ENCODE measurements at places on chromosomes 5 and 9.

GRCh38 chr5:76351577-76351976 lies 51.5 kb upstream of the IQGAP2 start:
- no peak for DNase-seq

DNA sequence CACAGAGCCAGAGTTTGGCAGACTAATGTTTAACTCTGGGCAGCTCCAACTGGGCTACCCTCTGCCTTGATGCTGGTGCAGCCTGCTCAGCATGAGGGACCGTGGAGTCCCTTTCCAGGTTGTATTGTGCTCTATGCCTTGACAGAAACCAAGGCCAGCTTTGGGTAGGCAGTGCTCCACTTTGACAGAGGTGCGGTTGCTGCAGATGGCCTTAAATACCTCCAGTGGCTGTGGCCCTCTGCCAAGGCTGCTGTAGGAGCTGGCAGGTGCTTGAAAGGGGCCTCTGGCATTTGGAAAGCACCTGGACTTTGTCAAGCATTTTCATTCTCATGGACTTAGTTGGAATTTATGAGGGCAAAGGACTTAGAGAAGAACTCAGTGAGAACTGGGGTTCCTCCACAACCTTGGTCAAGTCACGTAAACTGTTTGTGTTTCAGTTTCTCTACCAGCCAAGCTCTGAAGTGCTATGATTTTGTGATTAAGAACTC lies 249.7 kb upstream of the ZNF462 start:
- no peak for DNase-seq

- DNase-seq, result no peak
Observed at GRCh38 chr9:97531888-97532376, 30.5 kb downstream of the TMOD1 start.

DNA sequence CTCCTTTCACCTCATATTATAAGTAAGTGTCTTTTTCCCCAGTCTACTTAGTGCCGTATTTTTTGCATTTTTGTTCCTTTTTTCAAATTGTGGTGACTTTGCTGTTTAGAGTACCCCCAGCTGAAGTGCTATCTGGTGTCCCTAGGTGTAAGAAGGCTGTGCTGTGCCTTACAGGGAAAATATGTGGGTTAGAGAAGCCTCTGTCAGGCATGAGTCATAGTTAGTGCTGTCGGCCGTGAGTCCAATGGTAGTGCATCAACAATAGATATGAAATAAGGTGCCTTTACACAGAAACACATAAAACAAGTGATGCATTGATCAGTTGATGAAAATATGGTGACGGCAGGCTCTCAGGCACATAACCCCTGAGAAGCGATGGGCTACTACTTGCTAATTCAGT lies 20.1 kb downstream of the SYK start:
- DNase-seq, result no peak

- DNase-seq, result no peak
Observed at GRCh38 chr9:6973762-6974161, 216.0 kb downstream of the KDM4C start.

GRCh38 chr5:149297340-149298025 lies 25.8 kb downstream of the AFAP1L1 start:
- no peak for DNase-seq

DNA sequence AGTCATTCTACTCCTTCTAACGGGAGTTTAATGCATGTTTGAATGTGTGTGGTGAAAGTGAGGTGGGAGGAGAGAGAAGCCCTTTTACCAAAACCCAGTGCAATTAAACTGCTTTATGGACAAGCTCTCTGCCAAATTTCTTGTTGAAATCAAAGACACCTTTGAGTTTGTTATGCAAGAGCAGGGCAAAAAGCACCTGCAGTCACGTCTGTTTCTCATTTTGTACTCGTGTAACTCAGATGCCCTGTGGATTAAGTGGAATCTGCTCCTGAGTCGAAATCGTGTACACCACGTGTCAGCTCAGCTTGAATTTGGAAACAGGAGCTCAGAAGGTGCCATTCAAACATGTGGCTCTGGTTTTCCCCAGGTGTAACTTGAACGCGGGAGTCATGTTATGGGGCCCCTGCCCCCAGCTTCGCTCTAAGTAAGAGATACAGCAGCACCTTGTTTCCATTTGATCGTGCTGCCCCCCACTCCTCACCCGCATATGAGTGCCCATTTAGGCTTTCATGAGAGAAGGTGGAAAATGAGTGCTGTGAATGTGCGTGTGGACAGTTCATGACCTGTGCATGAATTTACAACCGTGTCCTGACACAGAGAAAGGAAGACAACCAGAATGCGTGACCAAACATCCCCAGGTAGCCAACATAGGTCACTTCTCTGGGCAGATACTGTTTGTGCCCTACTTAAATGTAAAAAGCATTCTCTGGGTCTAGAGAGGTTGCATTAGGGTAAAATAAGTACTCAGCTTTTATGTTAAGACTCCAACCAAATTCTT lies 347.0 kb upstream of the SLC30A5 start:
- no peak for DNase-seq

DNA sequence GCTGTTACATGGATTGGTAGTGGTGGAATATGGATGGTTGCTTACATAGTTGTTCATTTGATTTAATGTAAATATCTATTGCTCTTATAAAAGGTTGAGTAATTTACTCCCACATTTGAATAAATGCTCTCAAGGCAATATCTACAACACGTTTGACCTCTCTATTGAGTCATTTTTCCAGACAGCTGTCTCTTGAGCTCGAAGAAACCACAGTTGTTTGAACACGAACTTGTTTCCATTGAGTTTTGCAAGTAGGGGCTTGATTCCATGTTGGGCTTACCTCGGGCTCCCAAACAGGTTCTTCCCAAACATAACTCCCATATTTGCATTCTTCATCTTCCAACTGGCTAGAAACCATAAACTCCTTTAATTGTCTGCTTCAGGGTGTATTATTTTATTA lies 115.0 kb upstream of the HMHB1 start:
- DNase-seq, result no peak

DNA sequence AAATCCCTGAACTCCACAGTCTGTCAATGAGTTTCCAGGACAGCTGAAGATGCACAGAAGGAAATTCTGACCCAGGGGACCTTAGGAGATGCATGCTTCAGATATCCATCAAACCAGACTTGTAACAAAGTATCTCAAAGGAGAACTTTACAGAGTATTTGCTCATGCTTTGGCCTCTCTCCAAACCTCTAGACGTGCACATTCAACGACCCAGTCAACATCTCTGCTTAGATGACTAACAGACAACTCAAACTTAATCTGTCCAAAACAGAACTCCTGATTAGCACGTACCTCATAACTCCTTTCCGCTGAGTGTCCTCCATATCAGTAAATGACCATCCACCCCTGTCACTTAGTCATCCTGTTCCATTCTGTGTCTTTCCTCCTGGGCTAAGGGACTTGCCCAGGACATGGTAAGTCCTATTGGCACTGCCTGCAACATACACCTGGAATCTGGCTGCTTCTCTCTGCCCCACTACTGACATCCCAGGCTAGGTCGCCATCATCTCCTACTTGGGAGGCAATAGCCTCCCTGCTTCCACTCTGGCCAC lies 107.4 kb downstream of the LMNB1 start:
- DNase-seq, result no peak

DNA sequence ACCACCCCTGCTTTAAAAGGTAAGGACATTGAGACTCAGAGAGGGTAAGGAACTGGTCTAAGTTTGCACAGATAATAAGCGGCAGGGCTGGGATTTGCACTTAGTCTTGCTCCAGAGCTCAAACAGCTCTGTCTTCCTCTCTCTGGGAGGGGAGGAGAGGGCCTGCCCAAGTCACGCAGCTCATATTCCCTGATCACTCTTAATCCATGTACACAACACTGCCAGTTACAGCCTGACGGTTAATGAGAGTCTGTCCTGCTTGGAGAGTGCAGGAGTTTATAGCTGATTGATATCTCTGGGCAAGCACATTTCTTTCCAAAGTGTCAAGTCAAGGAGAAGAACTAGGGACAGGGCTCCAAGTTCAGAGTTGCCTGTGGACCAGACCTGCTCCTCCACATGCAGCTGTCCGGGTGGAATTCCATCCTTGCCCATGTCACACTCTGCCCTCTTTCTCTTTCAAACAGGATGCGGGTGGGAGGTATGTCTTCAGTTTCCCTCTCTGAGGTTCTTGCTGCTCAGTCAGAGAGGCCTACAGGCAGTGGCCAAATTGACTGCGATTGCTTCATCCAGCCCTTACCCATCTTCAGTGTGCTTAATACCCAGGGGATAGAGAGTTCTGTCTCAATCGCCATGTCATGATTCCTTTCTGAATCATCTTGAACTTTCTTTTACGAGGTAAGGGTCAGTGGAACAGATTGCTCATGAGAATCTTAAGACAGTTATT lies 54.5 kb downstream of the GALNT12 start:
- no peak for DNase-seq

DNA sequence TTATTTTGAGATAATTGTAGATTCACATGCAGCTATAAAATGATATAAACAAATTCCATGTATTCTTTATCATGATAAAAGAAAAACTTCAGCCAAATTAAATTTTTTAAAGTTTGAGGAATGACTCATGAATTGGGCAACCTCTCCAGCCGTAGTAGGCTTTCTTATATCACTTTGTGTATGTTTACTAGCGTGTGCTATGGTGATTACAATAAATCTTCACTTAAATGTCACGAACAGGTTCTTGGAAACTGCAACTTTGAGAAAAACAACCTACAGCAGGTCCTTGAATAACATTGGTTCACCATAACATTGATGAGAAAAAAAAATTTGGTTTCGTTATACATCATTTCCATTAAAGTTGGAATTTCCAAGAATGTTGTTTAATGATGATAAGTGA lies 730.9 kb upstream of the TYRP1 start:
- no peak for DNase-seq

DNA sequence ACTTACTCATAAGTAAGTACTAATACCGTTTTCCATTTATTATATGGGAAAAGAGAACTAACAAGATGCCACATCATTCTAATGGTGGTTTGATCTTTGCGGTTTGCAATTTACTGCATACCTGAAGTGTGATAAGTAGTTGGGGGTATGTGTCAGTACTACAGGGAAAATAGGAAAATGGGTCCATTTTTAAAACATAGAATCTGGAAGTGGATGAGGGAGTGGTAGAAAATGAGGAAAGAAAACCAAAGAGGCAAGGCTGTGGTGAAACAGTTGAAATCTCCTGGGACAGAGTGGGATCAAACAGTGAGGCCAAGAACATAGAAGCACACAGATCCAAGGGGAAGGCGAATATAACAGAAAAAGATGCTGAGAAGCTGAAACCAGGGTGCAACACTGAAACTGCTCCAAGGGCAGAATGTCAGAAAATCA lies 6.7 kb downstream of the ADAMTSL1 start:
- DNase-seq, result no peak

GRCh38 chr5:79263290-79263689 lies 27.4 kb downstream of the JMY start:
- DNase-seq, result no peak

DNA sequence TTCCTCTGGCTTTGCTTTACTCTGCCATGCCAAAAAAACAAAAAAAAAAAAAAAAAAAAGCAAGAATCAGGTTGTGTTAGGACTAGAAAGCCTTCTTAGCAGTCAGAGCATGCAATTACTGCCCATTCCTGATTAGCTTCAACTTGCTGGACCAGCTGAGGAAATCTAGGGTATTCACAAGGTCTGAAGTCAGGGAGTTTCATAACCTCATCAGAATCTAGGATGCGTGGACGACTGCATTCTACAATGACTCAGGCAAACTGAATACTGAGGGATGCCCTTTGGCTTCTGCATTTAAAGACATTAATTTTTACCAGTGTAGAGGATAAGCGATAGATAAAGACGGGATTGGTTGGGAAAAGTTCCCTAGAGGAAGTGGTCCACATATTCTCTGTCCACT lies 39.2 kb upstream of the SHOC1 start:
- DNase-seq, result no peak

GRCh38 chr5:7686794-7687193 lies 164.1 kb downstream of the CFAP90 start:
- DNase-seq, result no peak

Data from CD4-positive, alpha-beta T cell treated with Interleukin-15 for 4 hours (primary cell).